Activated gamma-delta T cell treated with anti-CD3 and anti-CD28 coated beads, Interleukin-2, amount 50 U/mL, for 16 hours (primary cell): ENCODE measurements at places on chromosomes 7 and 10.

- DNase-seq: no peak
Measured at GRCh38 chr7:91344911-91345310, 80.7 kb downstream of the FZD1 start.

GRCh38 chr7:12727455-12728191 is 40.2 kb downstream of the ARL4A start:
- no peak for DNase-seq

- no peak for DNase-seq
Measured at GRCh38 chr7:31896925-31897324, 173.3 kb downstream of the PDE1C start.

DNA sequence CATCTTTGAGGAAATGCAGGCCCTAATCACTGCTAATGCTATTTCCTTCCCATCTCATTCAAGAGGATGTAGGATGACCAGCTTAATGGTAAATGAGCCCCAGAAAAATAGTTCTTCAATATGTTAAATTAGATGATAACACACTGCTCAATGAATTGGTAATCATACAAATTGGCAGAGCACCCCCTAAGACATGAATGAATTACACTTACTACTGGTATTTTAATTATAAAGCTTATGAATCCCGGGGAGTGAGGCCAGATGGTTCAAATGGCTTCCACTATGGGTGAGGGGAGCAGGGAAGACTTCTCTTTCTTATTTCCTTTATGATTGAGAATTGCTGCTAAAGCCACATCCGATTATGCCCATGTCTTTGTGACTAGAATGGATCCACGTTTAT is 159.2 kb upstream of the TARP start:
- no peak for DNase-seq

- DNase-seq: no peak
Measured at GRCh38 chr10:70685455-70685911, 13.2 kb downstream of the ADAMTS14 start.

GRCh38 chr7:158754746-158755444 is 50.3 kb upstream of the NCAPG2 start:
- DNase-seq: no peak

DNA sequence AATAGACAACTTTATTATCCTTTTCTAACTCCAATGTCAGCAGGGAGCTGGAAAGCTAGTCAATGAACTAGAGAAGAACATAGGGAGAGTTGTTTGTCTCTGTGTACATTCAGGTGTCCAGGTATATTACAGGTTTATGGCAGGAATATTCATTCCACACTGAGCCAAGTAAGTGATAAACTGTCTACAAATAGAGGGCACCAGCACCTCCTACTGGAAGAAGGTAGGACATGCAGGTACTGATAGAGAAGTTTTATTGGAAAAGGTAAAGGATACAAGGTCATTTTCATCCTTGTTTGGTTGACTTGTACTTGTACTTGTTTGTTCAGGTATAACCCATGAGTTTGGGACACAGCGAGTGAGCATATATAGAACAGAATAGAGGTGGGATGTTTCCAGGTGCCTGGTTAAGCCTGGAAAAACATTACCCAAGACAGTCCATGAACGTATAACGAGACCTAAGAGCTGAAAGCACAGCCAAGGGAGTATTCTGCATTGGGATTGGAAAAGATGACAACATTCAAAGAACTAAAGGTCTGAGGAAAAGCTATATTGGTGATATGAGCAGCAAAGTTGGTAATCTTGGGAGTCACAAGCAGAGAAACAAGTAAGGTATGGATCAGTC is 61.4 kb upstream of the PPP1R3C start:
- no peak for DNase-seq

DNA sequence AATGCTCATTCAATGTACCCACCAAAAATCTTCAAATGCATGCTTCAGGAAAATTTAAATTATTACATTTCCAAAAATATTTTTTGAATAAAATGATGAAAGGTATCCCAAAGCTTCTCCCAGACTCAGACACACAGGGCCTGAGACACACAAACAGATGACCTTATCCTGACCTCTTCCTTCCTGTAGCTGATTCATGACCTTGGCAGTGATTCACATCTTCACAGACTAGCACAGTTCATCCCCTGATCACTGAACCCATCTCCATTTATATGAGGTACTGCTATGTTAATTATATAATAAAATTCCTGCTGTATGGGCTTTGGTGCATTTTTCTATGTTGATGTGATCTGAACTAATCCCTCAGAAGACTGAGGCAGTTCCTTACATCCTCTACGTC is 265.0 kb upstream of the GLI3 start:
- DNase-seq: no peak

DNA sequence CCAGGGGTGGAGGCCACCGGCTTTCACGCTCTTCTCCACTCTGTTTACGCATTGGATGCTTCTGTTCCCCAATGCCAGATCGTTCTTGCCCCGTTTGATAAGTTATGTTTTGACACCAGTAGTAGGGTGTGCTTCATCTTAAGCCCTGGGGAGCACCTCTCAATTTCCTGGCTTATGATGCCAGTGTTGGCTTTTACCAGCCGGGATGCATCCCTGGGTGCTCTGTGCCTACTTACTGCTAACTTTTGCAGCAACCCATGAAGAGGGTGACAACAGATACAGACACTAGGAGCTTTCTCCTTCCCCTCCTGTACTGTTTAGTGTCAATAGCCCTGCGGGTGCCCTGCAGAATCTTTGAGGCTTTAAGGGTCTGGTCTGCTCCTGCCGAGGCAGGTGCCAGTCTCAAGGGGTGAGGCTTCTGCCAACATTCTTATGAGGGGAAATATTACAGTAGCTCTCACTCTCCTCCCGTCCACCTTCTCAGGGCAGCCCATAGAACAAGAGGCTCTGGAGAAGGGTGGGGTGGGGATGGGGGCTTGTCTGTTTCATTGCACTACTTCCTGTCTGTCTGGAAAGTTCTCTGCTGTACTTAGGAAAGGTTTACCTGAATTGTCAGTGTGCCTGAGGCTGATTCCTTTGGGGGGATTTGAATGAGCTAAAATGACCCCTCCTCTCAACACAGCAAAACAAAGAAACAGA is 23.3 kb downstream of the ADCY1 start:
- no peak for DNase-seq

DNA sequence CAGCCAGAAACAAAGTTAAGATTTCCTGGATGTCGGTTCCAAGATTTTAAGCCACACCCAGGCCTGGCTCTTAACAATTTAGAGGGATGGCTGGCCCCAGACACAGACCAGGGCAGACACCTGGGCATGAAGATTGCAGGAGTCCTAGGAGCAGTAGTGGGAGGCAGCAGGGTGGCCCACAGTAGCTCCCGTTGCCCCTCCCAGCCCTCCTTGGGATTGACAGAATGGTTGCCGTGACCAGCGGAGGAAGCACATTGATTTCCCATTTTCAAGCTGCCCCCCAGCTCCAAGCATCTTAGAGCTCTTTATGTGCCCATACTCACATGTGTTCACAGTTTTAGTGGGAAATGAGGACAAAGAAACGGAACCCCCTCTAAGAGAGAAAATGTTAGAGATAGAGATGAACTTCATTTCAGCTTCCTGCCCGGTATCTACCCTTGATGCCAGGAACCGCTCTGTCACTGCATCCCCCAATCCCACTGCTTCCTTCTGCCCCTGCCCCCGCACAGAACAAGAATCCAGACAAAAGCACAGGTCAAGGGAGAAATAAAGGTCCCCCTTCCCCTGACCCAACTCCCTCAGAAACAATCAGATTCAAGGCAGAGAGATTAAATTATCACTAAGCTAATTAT is 101.1 kb downstream of the PLXNA4 start:
- no peak for DNase-seq

DNA sequence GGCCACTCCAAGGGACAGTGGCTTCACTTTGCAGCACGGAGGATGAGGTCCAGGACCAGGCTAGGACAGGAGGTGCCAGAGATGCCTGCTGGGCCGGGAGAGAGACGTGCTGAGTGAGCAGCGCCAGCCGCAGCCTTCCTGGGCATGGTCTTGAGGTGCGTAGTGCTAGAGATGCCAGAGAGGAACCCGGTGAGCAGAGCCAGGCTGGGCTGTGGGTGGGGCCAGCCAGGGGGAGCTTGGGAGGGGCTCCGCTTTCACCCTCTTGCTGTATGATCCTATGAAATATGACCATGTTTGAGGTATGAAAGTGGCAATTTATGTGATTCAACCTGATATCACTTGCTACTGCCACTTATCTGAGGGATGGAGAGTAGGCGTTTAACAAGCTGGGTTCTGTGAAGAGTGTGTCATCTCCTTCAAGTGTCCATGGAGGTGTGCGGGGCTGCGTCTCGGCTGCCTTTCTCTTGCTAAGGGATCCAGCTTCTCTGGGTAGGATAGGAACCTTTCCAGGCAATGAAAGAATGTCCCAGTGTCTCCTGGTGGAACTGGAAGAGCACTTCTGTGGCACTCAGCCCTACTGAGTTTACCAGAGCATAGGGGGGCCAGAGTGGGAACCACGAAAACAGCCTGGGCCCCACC is 518.4 kb upstream of the FOXK1 start:
- DNase-seq: no peak
